ENCODE measurements at places on chromosomes 7 and 10.

- DNase-seq, result no peak
Measured at GRCh38 chr10:61939902-61940301, 38.4 kb downstream of the ARID5B start.

GRCh38 chr7:151400626-151401315, 9.1 kb downstream of the WDR86 start:
- DNase-seq, result no peak

DNA sequence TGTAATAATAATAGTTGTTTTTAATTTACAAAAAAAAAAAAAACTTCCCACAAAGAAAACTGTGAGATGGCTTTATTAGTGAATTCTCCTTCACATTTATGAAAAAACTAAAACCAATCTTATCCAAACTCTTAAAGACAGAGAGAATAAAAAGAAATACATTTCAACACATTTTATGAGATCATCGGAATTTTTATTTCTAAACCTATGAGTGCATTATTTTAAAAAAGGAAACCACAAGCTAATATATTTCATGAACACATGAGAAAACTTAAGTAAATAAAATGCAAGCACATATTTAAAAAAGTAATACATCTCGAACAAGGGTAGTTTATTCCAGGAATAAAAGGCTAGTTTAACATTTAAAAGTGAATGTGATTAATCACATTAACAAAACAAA, 31.5 kb downstream of the C7orf25 start:
- DNase-seq, result no peak

DNA sequence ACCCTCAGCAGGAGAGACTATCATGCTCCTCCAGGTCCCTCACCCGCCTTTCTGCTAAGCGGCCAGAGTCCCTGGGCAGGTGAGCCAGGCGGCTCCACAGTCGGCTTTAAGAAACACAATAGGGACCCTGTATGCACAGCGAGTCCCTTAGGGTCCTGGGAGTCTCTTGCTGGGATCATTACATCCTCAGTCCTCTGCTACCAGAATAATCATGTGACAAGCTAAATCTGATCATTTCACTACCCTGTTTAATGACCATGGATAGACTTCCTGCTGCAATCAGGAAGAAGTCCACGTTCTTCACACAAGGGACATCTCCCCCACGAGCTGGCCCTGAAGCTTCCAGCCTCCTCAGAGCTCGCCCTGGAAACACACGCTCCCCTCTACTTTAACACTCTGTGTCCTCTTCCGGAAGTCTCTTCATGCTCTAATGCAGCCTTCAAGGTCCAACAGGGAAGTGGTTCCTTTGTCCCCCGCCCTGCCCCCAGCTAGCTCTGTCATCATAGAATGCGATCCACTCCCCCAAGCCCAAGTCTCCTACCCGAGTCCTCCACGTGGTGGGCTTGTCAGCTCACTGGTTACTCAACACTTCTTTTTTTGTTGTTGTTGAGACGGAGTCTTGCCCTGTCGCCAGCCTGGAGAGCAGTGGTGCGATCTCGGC, 101.5 kb downstream of the RNF216 start:
- DNase-seq, result no peak

GRCh38 chr10:99548041-99548530, 15.3 kb downstream of the NKX2-3 start:
- no peak for DNase-seq

DNA sequence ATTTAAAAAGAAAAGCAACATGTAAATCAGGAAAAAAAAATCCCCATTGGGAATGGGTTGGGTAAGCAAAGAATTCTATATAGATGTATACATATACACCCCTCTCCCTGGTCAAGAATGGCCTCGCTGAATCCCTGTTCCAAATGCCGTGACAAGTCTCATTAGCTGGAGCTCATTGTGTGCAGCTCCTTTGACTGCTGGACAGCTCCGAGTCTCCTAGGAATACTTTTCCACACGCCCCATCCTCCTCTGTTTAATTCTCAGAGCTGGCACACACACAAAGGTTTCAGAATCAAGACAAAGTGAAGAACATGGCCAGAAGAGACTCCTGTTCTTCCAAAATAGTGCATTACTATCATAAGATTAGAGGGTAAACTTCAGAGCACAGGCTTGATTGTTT, 130.9 kb upstream of the MKLN1 start:
- no peak for DNase-seq

DNA sequence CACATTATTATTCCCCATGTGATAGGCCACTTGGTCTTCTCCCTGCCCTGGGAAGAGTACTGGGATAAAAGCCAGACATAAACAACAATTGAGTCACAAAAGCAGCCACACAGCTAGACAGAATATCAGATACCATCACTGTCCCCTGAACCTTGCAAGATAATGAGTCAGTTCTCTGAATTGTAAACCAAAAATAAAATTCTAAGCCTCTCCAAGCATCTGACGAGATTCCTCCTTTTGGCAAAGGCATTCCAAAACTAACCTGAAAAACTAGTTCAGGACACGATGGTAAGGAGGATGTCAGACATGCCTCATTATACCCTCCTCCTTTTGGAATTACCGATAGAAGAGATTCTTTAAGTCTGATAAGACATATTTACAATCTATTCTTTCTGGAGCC, 450.7 kb downstream of the HTR7 start:
- DNase-seq, result no peak

- DNase-seq, result peak; percentile 85
Measured at GRCh38 chr7:103821092-103821491, 168.4 kb downstream of the RELN start.

All from NCI-H524 (cell line).